ENCODE measurements at places on chromosomes 13 and 19. TPM values are rescaled to one million over a fixed set of nuclear protein-coding genes. Genes with fewer than 3 reads are reported as not detected.
A peak's percentile ranks its signal among the peaks of the same experiment; 100 is the strongest.

DNA sequence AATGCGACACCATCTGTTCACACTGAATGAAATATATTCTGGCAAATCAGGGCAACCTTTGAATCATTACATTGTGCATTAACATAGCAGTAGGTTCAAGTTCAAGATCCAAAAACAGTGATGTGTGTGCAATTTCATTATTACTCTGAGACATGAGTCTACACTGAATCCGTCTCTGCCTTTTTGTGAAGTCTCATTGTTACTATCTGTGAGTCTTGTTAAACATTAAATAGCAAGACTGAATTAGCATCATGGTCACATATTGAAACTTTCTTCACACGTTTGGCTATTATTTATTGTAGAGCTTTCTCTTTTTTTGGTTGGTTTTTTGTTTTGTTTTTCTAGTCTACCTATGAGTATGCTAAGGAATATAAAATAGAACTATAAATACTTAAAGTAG is 117.1 kb upstream of the SLITRK5 start:
- H3K27me3 ChIP-seq = no peaks in the 10 kb centered on the region
- no peak for DNase-seq
- H3K4me3 ChIP-seq = no peak overlapping the region
- no peak overlapping the region for H3K27ac ChIP-seq
- H3K36me3 ChIP-seq = no peaks in the 10 kb centered on the region

DNA sequence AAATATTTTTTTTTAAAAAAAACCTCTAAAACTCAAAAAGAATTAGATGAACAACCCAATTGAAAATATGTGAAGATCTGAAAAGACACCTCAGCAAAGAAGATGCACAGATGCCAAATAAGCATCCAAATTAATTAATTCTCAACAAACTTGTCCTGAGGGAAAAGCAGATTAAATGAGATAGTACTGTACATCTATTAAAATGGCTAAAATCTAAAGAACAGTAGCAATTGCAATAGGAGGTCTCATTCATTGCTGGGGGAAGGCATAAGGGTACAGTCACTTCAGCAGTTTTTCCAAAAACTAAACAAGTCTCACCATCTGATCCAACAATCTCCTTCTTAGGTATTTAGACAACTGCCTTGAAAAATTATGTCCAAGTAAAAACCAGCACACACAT is 22.0 kb downstream of the PLPP2 start:
- DNase-seq = no peak
- no peak overlapping the region for H3K27ac ChIP-seq
- H3K4me3 ChIP-seq = no peak overlapping the region
- H3K27me3 ChIP-seq = peaks cover 50% of the 10 kb centered on the region
- H3K4me1 ChIP-seq = no peaks in the 10 kb centered on the region

DNA sequence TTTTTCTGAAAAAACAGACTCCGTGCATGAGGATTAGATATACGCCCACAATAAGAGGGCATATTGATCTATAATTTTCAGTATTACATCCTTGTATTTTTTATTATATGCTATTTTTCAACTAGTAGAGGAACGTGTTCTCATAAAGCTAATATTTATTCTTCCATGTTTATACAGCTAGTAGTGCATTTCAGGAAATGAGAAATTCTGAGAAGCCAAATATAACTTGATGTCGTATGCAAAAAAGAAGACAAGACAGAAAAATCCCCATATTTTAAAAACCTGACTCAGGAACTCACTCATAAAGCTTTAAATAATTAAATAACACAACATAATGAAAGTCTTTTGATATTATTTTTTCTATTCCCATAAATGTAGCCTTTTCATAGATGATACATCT is 308.6 kb downstream of the ENOX1 start:
- no peak for DNase-seq
- peaks cover 20% of the 10 kb centered on the region for H3K4me1 ChIP-seq
- H3K27me3 ChIP-seq = no peaks in the 10 kb centered on the region
- H3K36me3 ChIP-seq = no peaks in the 10 kb centered on the region
- H3K4me3 ChIP-seq = no peak overlapping the region
- H3K27ac ChIP-seq = peak overlapping the region; percentile 21

MPND gene
- total RNA-seq = 13.3 TPM

DNA sequence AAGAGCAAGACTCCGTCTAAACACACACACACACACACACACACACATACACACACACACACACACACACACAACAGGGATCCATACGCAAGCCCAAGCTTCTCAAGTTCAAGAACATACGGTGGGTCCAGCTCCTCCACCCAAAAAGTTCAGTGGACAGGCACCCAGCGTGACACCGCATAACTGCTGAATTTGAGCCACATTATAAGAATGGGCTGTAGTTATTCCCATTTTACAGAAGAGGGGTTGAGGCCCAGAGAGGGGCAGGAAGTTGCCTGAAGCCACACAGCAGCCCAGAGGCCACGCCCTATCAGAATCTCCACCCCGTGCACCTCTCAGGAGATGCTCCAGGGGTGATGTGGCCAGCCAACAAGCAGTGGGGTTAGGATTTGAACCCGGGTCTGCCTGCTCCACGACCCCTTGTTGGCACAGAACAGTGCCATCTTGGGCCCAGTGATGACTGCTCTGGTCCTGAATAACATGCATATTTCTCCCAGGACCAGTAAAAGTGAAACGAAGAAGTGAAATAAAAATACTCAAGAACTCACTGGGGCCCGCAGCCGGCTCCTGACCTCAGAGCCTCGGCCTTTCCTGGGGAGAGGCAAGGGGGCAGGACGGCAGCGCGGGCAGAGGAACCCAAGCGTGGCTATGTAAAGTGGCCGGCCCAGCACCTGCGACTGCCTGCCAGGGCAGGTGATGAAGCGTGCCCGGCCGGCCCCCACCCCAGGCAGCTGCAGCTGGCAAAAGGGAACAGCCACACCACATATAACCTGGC is 61.9 kb downstream of the AP1M1 start:
- H3K36me3 ChIP-seq = no peaks in the 10 kb centered on the region
- H3K27me3 ChIP-seq = no peaks in the 10 kb centered on the region
- no peak overlapping the region for H3K4me3 ChIP-seq
- H3K27ac ChIP-seq = peak overlapping the region; percentile 56

KCNC3 gene
- total RNA-seq = not detected

- H3K4me1 ChIP-seq = no peaks in the 10 kb centered on the region
- no peaks in the 10 kb centered on the region for H3K27me3 ChIP-seq
These were observed 35.6 kb upstream of the PSPC1 start for GRCh38 chr13:19818223-19818842.

SHISA2 gene
- 0.14 TPM for total RNA-seq

LSR gene
- 0.68 TPM for total RNA-seq

GRCh38 chr13:45878966-45879365 is 27.4 kb upstream of the SIAH3 start:
- H3K4me3 ChIP-seq = no peak overlapping the region
- H3K27ac ChIP-seq = no peak overlapping the region
- H3K36me3 ChIP-seq = no peaks in the 10 kb centered on the region
- no peak for DNase-seq
- no peaks in the 10 kb centered on the region for H3K27me3 ChIP-seq

DNA sequence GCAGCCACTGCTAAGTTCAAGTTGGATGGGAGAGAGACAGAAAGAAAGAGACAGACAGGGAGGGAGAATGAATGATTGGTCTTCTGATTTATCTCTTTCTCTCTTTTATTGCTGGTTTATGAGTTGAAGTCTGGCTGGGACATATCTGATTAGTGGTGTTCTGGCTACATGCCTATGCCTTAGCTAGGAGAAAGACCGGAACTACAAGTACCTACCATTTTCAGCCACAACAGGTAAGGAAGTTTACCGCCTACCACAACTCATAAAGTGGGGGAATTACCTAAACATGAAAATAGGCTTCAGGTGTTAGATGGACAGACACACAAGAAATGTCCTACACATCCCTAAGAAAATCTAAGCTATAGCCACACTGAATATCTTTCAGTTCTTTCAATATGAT is 36.6 kb upstream of the GPC6 start:
- no peaks in the 10 kb centered on the region for H3K36me3 ChIP-seq
- no peaks in the 10 kb centered on the region for H3K4me1 ChIP-seq
- no peak for DNase-seq
- H3K27me3 ChIP-seq = no peaks in the 10 kb centered on the region

DNA sequence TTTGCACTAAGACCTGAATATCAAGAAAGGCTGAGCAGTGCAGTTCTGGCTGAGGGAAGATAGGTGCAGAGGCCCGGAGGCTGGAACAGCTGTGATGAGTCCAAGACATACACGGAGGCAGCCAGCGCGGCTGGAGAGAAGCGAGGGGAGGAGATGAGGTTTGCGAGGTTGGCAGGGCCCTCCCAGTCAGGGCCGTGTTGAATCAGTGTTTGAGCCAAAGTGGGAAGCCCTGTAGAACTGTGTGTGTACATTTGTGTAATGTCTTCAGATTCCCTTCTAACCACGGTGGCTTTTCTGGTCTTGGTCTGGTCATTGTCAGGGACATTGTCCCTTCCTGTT is 34.9 kb downstream of the PAK4 start:
- H3K27me3 ChIP-seq = no peaks in the 10 kb centered on the region
- peak; percentile 87 for DNase-seq
- peaks cover 49% of the 10 kb centered on the region for H3K4me1 ChIP-seq
- H3K27ac ChIP-seq = peak overlapping the region; percentile 73
- H3K4me3 ChIP-seq = no peak overlapping the region

TUBB4A gene
- 3.6 TPM for total RNA-seq

DNA sequence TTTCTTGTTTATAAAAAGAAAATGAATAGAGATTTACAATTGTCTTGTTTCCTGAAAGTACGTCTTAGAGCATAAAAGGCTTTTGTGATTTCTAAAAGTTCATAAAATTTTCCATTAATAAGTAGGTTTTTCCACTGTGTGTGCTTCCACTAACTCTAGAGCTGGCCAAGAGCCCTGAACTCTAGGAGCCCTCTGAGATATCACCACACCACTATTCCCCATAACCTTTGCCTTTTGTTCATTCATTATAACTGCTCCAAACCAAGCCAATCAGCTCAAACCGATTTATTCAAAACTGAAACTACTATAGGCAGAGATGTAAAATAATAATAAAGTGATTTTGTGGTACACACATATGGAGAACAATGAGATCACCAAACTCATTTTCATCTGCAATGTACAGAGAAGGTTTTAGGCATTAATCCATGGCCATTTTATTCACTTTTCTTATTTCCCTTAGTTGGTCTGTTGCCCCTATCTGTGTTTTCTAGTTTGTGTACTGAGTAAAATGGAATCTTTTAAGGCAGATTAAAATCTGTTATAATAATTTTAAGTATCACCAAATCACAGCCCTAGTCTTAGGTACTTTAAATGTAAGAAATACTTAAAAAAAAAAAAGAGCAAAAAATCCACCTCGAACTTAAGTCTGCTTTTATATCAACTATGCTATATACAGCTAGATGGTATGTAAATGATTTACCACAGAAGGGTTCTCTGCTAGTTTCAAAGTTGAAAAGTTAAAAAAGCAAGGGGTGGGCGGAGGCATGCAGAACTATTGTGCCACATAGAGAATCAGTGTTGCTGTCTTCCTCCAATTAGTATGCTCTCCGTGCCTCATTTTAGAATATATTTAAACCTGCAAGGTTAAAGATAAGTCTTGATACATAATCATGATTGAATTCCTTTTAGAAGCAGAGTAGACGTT is 311.3 kb downstream of the KLF12 start:
- no peaks in the 10 kb centered on the region for H3K27me3 ChIP-seq
- H3K4me3 ChIP-seq = no peak overlapping the region
- no peaks in the 10 kb centered on the region for H3K36me3 ChIP-seq
- no peak for DNase-seq
- H3K27ac ChIP-seq = no peak overlapping the region

GRCh38 chr19:35122687-35123551 is 7.3 kb downstream of the FXYD3 start:
- H3K27me3 ChIP-seq = no peaks in the 10 kb centered on the region
- H3K4me3 ChIP-seq = no peak overlapping the region
- H3K4me1 ChIP-seq = peaks cover 20% of the 10 kb centered on the region
- H3K27ac ChIP-seq = peak overlapping the region; percentile 89
- H3K36me3 ChIP-seq = no peaks in the 10 kb centered on the region
- DNase-seq = no peak

Data from sigmoid colon (tissue), 7 donors.